ENCODE measurements at places on chromosomes 12 and 14.
A peak's percentile ranks its signal among the peaks of the same experiment; 100 is the strongest.

DNA sequence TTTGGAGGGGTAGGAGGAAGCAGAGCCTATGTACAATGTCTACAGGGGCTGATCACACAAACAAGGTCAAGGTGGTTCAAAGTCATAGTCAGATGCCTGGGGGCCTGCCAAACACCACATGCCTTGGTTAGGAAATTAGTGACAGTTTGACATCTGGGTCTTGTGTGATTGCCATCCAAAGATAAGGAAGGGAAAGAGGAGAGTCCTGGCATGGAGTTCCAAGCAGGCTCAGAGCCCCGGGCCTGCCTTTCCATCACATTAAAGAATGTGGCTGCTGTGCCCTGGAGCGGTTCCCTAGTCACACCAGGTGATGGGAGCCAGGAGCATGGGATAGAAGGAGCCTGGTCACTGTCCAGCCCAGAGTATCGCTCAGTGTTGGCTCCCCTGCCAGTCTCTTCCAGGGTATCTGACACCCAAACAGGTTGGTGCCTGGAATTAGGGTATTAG lies 53.6 kb upstream of the BCL2L14 start:
- no peak for DNase-seq

- no peak for DNase-seq
Observed at GRCh38 chr12:113819495-113819894, 146.6 kb downstream of the RBM19 start.

DNA sequence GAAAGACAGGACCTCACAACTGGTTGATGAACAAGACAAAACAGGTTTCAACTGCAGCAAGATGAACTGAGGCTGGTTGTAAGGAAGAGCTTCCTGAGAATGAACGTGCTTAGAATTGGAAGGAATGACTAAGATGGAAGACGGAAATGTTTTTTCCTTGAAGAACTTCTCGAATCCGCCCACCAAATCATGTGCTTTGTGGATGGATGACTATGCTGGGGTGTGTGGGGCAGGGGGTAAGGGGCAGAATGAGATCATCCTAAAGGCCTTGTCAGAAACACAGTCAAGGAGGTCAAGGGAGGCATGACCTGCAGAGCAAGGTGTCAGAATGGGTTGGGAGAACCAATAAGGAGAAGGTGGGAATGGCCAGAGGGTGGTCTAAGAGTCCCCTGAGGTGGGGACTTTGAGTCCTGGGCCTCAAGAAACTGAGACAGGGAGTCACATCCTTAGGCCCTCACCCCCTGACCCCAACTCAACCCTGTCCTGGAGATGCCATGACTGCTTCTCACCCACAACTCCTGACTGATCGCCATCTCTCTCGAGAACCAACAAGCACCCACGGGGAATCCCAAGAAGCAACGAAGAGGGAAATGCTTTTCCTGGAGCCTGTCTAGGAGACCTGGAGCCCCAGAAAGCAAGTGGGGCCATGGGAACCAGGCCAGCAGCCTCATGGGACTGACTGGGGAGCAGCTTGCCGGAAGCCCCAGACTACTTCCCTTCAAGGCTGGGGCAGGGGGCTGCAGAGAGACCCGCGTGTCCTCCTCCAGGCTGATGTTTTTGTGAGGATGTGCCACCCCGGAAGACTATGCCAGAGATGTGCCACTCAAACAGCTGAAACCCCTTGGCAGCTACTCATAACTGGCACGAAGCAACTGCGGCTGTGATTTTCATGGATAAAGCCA lies 84.0 kb downstream of the ACTN1 start:
- no peak for DNase-seq

DNA sequence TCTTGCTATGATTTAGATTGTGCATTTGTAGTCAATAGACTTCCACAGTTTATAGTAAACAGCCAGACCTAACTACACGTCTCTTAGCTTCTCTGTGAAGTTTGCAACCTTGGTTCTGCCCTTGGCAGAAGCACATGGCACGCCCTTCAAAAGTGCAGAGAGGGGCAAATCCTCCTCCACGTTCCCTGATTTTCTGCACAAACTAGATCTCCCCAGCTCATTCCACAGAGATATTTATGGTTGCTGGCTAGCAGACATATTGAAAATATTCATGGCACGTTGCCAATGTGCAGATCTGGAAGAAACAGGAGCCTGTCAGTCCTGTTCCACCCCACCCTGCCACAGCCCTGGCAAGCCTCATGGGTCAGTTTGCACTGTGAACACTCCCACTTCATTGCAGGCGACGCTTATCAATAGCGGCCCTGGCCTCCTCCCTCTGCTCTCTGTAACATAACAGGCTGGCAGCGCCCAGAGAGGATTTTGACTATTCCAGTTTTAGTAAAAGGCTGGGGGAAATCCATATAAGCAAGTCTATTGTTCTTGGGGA lies 6.5 kb upstream of the LGALS3 start:
- peak; percentile 83 for DNase-seq
